ENCODE measurements at places on chromosomes 11 and 22.

DNA sequence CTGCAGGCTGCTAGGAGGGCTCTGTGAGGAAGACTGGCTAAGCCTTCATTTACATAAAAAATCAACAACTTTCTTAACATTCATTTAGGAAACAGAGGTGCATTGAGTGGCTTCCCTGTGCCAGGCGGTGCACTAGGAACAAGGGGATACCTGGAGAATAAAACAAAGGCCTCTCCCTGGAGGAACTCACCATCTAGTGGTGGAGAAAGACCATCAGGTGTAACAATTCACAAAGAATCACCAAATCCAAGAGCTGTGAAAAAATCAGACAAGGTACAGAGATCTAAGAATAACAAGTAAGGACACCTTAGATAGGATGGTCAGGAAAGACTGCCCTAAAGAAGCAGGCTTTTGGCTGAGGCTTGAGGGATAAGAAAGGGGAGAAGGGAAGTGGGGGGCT is 40.3 kb downstream of the CSNK2A3 start:
- no peak for DNase-seq

DNA sequence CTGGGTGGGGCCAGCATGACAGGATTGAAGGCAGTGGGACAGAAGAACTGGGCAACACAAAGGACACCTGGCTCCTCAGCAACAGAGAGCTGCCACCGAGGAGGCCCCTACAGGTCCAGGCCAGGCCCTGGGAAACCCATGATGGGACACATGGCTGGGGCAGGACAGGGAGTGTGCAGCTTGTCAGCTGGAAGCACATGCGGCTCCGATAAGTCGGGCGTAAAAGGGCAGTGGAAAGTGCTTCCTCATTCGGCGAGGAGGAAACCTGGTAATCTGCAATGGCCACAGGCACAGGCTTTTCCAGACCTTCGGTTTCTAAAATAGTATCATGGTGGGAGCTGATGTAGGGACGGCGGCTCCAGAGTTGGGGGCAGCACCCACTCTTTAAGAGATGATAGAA is 16.5 kb downstream of the GNAZ start:
- DNase-seq, result no peak

DNA sequence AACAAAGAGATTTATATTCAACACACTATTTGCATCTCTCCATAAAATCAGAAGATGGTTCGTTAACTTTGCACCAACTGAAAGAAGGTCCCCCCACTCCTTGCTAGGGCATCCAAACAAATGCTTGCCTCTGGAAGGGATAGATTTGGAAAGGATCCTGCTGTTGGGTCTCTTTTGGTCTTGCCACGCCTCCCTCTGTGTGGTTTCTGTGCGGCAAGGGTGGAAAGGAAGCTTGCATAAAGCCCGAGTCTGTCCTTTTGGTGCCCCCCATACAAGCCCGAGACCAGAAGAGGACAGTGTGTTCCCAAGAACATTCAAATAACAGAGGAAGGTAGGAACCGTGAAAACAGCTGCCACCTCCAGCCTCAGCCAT is 15.1 kb downstream of the SCGB1A1 start:
- DNase-seq, result no peak

DNA sequence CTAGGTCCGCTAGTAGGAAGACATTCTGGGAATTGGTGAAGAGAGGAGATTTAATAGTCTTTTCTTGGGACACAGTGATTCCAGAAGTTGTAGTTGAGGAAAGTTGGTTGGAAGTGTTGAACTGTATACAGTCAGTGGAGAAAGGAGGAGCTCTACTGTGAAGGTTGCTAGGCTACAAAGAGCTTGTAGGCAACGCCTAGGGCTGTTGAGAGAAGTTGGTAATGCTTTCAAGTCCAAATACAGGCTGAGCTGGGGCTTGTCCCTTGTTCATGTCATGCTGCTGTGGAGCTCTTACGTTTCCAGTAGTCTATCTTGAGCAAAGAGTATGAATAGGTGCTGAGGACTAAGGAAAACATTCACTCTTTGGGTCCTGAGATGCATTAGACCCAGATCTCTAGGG is 1.1 kb downstream of the TBCEL start:
- no peak for DNase-seq

- DNase-seq, result no peak
These were observed 75.1 kb upstream of the CADM1 start for GRCh38 chr11:115579181-115579825.

DNA sequence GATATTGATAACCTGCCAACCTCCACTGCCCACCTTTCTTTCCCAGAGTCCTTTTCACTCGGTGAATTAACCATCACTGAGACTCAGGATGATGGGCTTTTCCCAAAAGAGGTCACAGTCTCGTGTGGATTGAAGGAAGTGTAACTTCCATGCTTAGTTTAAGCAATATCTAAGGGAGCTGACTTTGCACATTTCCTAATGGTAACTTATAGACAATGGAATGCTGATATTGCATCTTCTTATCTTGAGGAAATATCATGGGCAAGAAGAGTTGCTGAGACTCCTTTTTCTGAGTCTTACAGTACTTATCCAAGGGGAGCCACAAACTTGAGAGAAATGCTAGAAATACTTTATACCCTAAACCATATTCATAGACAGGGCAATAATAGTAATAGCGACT is 8.8 kb downstream of the BARX2 start:
- DNase-seq, result no peak

GRCh38 chr11:88594274-88594950 is 256.9 kb upstream of the CTSC start:
- DNase-seq, result no peak

- no peak for DNase-seq
These were observed 22.6 kb upstream of the OLFML1 start for GRCh38 chr11:7462706-7463105.

GRCh38 chr11:110463153-110463552 is 33.4 kb downstream of the FDX1 start:
- DNase-seq, result no peak

GRCh38 chr22:21041937-21042336 is 3.8 kb upstream of the LRRC74B start:
- DNase-seq, result no peak

- no peak for DNase-seq
These were observed 20.1 kb upstream of the PLAAT2 start for GRCh38 chr11:63583357-63583677.

- DNase-seq, result no peak
These were observed 141.4 kb upstream of the E2F8 start for GRCh38 chr11:19382131-19382611.

- no peak for DNase-seq
These were observed 2.9 kb downstream of the AP5B1 start for GRCh38 chr11:65777821-65778361.

GRCh38 chr22:45163099-45163450 is 650 bp upstream of the NUP50 start:
- DNase-seq, result no peak

DNA sequence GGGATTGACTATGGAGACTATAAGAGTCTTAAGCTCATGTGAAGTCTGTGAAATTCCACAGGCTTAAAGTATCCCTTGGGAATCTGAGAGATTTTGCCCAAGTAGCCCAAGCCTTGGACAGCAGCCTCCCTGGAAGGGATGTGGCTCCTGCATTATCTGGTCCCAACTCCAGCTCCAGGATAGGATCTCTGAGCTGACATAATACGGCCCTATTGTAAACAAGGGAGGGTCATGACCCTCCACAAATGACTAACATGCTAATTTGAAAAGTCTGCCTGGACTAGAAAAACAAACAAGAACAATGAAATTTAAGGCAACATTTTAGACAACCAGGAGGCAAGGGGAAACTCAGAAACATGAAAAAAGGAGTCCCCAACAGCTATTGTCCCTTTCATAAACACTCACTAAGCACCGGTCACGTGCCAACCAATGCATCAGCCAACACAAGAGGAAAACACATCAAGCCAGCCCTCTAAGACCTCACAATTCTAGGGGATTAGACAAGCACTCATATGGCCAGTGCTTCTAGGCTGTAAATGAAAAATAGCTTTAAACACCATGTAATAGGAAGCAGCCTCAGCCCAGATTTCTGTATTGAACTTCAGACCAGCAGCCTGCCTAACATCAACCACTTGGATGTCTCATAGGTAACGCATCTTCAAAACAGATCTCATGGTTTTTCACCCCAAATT is 101.2 kb upstream of the TIMP3 start:
- DNase-seq, result no peak

DNA sequence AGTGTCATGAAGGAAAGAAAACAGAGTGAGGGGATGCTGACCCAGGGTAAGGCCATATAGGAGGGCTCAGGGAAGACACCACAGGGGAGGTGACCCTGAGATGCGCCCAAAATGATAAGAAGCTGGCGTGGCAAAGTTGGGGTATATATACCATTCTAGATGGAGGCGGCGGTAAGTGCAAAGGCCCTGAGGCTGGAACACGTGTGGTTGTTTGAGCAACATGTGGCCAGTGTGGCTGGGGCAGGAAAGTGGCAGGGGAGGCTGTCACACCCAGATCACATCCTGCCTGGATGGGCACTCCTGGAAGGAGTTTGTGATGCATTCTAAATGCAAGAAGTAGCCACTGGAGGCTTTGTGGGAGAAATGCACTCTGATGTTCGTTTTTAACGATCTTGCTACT is 70.2 kb downstream of the CYTH4 start:
- DNase-seq, result no peak

DNA sequence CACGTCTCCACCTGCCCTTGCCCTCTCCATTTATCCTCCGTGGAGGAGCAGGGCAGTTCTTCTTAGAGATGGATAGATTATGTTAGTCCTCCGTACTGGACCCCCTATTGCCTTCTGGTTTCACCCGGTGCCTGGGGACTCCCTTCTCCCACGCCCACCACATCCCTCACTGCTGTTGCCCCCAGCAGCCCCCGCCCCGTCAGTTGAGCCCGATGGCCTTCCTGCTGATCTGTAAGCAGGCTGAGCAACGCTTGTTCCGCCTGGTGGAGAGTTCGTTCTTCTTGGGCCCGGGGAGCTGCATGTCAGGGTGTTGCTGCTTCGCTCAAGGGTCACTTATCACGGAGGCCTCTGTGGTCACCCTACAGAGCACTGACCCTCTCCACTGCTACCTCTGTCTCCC is 34.2 kb downstream of the B3GAT1 start:
- DNase-seq, result no peak

GRCh38 chr11:74269161-74269811 is 42.2 kb downstream of the P4HA3 start:
- DNase-seq, result no peak

DNA sequence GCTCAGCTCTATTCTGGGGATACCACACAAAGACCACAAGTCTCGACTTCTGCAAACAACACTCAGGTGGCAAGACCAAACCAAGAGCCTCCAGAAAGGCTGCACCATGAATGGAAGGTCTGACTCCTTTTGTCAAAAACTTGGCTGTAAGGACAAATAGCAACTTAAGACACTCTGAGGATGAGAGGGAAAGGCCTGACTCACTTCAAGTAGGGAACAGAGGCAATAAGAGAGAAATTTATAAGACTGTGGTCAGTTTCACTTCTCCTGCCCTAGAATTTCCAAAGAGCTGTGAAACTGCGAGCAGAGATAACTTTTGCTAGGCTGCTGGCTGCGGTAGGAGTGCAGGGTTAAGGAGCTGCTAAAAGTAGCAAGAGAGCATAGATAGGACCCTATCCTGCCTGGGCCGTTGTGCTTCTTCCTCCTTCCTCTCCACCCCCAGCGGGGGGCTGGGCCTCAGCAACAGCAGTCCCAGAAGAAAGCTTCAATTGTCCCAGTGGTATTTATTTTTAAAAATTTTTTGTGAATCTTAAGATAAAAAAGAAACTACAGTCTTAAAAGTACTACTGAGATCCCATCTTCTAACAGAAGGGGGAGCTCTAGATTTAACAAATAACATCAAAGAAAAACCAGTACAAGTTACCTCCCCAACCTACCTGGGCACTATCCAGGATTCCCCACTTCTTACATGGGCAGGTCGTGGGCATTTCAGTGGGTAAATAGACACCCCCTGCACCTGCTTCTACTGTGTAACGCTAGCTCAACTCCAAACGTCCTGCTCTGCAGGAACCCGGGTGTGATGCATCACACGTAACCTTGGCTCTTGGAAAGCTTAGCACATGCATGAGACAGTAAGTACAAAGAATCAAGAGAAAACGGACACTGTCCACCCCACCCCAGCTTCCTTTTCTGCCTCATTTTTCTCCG is 66.4 kb downstream of the SGSM3 start:
- DNase-seq, result no peak

- no peak for DNase-seq
These were observed 23.7 kb upstream of the FXYD6 start for GRCh38 chr11:117900121-117900648.

DNA sequence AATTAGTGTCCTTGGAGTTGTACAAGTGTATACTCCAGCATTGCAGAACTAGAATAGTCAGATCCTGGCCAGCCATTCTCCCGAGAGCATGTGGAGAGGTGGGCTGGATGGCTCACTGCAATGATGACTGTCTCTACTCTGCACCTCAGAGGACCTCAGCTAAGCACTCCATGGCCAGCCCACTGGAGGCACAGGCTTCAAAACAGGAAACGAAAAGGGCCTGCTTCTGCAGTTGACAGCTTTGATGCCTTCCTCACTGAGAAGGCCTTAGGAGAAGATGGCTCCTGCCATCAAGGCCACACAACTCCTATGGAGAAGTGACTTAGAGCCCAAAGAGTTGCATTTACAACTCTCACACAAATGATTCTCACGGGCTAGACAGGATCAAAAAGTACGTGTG is 9.1 kb downstream of the POLD4 start:
- no peak for DNase-seq

GRCh38 chr11:71109586-71109985 is 142.8 kb downstream of the SHANK2 start:
- no peak for DNase-seq

GRCh38 chr11:118604566-118604965 is 2.8 kb upstream of the PHLDB1 start:
- DNase-seq, result no peak

DNA sequence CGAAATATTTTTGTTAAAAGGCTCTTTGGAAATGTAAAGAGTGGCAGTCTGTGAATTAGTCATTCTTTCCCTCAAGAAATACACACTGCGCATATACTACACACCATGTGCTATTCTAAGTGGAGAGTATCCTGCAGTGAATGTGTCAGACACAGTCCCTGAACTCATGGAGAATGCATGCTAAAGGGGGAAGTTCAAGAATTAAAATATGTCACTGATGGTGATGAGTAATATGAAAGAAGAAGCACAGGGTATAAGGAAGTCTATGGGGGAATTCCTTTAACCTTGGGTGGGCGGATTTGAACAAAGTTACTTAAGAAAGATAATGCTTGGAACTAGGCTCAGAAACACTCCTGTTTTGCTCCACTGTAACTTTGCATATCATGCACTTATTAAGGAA is 153.0 kb downstream of the LRRC4C start:
- no peak for DNase-seq

DNA sequence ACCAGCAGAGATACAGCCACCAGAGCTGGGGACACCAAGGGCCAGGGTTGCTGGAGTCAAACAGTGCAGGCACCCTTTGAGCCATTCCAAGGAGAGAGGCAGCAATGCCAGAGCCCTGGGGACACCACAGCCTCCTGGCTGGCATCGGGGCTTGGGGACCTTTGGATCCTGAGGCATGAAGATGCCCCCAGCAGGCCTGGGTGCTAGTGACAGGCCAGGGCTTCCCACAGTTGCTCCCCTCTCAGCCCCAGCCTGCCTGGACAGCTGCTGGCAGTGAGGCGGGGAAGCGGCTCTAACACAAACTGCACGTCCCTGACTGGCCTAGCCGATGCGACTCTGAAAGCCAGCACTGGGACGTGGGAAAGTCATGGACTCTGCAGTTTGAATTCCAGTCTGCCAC is 2.7 kb downstream of the CD5 start:
- DNase-seq, result no peak

- DNase-seq, result no peak
These were observed 59.1 kb downstream of the TRMU start for GRCh38 chr22:46394622-46395021.

- no peak for DNase-seq
These were observed 102.1 kb downstream of the MN1 start for GRCh38 chr22:27699383-27700019.

Measured in activated gamma-delta T cell (primary cell).